ENCODE measurements at places on chromosomes 2 and 18.
A peak's percentile ranks its signal among the peaks of the same experiment; 100 is the strongest.

- peak; percentile 78 for DNase-seq
Measured at GRCh38 chr2:11829324-11829946, 83.0 kb downstream of the LPIN1 start.

DNA sequence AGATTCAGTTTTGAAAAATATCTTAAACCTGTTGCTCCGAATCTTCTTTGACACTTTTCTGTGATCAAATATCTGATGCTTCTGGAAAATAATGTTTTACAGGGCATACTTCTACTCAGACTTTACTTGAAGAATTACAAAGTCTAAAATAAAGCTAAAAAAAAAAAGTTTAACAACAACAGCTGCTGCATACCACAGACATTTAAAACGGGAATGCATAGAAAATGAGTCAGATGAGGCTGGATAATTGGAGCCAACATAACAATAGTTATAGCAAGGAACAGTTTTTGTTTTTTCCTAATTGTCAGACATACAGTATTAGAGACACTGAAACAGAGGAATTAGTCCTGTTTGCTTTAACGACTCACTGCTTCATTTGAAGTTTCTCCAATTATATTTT lies 1090.2 kb downstream of the SUCLG1 start:
- no peak for DNase-seq

GRCh38 chr2:52931660-52932059 lies 835.9 kb upstream of the CHAC2 start:
- no peak for DNase-seq

GRCh38 chr2:136384531-136385303 lies 266.8 kb upstream of the CXCR4 start:
- peak; percentile 72 for DNase-seq

DNA sequence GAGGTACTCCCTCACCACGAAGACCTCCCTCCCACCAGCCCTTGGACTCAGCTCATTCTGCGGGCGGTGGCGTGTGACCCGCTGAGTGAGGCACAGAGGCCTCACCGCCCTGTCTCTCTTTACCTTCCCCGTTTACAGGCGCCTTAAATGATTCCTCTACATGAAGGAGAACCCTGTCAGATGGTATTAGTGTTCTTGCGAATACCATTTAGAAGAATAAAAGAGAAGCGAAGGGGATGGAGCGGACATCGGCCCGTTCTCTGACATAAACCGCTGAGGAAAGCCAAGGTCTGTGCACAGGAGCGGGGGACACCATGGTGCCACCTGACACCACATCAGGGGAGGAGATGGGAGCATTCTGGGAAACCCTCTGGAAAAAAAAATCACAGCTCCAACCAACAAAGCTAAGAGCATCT lies 179.8 kb downstream of the HDAC4 start:
- no peak for DNase-seq

DNA sequence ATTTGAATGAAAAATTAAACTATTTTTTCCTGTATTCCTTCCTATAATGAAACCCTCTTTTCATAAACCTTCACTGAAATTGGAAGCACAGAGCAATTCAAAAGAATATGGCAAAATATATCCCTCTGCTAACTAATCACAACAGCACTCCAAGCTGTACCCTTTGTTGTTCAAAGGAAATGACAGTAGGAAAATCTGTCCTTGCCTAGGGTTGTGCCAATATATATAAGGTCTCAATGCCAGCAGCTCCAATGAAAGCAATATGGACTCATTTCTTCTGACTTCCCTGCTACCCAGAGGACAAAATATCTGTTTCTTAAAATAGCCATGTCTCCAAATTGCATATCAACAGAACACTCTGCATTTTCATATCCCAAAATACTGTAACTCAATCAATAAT lies 373.9 kb upstream of the MC4R start:
- DNase-seq, result peak; percentile 26

DNA sequence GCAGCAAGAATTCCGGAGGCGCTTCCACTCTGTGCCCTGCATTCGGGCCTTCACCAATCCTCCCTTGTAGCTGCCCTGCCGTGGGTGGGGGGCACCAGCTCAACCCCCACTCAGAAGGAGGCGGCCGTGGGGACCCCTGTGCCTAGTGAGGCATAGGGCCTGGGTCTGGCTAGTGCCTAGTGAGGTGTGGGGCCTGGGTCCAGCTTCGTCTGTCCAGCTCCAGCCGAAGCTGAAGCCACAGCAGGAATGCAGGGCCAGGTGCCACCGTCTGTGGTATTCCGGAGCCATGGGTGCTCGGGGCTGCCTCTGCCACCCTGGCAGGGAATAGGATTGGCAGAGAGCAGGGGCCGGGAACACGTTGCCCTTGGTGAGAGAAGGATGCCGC lies 12.3 kb downstream of the ODC1 start:
- no peak for DNase-seq

- DNase-seq, result peak; percentile 89
Measured at GRCh38 chr2:26008851-26009566, 24.9 kb upstream of the RAB10 start.

GRCh38 chr2:52383541-52383940 lies 1351.6 kb upstream of the NRXN1 start:
- DNase-seq, result no peak

GRCh38 chr2:212595036-212595654 lies 56.5 kb upstream of the ERBB4 start:
- peak; percentile 24 for DNase-seq

GRCh38 chr2:222364285-222364895 lies 60.0 kb upstream of the SGPP2 start:
- DNase-seq, result no peak

GRCh38 chr2:209425471-209426071 lies 1.7 kb downstream of the MAP2 start:
- DNase-seq, result peak; percentile 79

- DNase-seq, result no peak
Measured at GRCh38 chr2:38290332-38290731, 86.7 kb downstream of the ATL2 start.

DNA sequence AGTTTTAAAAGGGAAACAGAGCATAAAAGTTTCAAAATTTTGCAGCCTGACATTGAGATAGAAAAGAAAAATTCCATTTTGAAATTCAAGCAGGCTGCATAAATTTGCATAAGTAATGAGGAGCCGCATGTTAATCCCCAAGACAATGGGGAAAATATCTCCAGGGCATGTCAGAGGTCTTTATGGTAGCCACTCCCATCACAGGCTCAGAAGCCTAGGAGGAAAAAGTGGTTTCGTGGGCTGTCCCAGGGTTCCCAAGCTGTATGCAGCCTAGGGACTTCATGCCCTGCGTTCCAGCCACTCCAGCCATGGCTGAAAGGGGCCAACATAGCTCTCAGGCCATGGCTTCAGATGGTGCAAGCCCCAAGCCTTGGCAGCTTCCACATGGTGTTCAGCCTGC lies 108.8 kb downstream of the SLC4A10 start:
- DNase-seq, result no peak

DNA sequence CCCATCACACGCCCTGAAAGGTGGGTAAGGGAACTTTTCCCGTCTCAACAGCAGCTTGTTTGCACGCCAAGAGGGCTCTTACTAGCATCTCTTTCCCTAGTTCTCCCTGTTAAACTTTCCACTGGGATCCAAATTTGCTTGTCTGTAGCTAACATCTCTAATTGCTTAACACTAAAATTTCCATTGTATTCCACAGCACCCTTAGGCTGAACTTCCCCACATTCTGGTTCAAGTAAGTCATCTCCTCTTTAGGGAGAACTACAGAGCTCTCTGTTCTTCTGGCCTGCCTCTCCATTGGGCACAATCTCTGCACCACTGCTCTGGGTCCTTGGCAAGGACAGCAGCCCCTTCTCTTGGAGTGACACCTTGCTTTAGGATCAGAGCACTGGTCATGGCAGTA lies 24.0 kb downstream of the UNC50 start:
- no peak for DNase-seq

DNA sequence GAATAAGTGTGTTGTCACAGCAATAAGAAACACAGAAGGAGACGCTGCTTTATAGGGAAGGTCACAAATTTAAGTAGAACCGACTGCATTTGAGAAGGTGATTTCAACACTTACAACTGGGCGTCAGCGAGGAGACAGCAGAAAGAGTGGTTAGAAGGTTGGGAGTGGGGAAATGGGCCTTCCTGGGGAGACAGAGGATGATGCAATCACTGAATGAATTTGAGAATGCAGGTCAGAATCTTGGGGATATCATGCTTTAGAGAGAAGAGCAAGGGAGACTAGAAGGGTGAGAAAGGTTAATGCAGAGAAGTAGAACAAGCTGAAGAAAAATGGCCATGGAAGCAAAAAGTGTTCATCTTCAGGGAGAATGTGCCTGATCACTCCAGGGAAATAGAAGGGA lies 616.1 kb upstream of the FAM98A start:
- no peak for DNase-seq

- DNase-seq, result no peak
Measured at GRCh38 chr2:98880266-98881152, 55.5 kb downstream of the CRACDL start.

DNA sequence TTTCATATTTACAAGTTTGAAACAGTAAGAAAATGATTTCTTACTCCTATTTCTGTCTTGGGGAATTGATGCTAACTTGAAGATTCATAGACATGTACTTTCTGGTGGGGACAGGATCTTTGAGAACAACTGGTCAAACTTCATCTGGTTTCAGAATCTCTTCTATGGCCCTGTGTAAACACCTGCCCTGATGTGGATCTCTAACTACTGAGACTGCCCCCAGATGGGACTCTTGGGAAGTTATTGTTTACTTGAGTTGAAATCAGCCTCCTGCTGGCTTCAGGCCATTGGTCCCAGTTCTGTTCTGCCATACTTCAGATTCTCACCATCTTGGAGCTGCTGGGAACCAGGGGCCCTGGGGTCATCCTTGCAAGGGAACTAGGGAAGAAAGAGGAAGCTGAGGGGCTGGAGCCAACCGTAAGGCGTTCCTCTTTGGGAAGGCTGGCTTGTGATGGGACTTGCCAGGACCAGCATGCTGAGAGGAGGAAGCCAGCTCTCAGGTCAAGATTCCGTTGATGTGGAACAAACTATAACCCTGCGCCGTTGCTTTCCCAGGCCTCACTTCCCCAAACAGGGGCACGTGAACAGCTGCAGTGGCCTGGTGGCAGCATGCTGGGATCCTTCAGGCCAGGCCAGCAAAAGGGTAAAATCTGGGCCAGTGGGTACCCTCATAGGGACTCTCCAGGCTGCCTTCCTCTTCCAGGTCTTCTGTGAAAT lies 135.5 kb upstream of the CXCR4 start:
- peak; percentile 65 for DNase-seq

DNA sequence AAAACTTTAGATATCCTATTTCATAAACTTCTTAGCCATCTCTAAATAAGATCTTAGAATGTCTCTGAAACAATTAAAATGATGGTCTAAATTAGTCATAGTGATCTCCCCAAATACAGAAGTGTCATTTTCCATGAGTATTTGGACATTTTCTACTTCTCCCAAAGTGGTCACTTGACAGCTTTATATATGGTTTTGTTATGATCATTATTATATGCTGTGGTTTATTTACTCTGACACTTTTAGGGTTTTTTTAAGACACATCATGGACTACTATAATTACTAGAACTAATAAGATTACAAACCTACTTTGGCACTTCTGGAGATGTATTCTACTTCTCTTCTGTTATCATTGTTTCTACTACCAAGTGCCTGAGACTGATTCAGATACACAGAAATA lies 47.1 kb downstream of the SLC25A12 start:
- no peak for DNase-seq

GRCh38 chr18:3388980-3389379 lies 61.0 kb upstream of the TGIF1 start:
- DNase-seq, result no peak

- DNase-seq, result no peak
Measured at GRCh38 chr18:14925281-14925709, 177.3 kb downstream of the ANKRD30B start.

GRCh38 chr18:44564922-44565321 lies 115.8 kb upstream of the SETBP1 start:
- DNase-seq, result no peak

- no peak for DNase-seq
Measured at GRCh38 chr2:176758426-176758825, 454.2 kb upstream of the HNRNPA3 start.

- DNase-seq, result no peak
Measured at GRCh38 chr2:15965564-15966019, 25.2 kb downstream of the MYCN start.

- no peak for DNase-seq
Measured at GRCh38 chr2:14700753-14701152, 68.2 kb downstream of the LRATD1 start.

GRCh38 chr18:56285387-56286065 lies 352.9 kb downstream of the TXNL1 start:
- no peak for DNase-seq

DNA sequence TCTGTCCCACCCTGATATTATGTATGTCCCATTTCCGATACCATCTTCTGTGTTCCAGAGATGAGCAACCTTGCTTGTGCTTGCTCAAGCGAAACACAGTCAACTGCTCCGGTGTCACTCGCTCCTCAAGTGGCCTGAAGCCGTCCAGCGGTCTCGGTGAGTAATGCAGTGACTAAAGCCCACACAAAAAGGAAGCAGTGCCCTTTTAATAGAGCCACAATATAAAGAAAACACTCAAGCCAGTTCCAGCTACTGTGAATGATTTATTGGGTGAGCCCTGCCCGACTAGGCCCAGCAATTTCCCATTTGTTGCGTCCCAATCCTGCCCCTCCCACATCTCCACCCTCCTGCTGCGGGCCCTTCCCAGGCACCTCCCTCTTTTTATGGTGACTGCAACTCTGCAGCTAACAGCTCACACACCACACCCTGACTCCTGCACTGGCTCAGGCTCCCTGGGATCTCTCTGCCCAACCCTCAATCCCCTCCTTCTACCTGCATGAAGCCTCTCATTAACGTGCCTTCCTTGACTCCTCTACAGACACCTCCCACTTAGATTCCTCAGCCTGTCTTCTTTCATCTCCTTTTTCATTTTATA lies 44.2 kb upstream of the DSC1 start:
- DNase-seq, result no peak

GRCh38 chr2:68834737-68835376 lies 36.3 kb downstream of the BMP10 start:
- DNase-seq, result peak; percentile 47

- DNase-seq, result no peak
Measured at GRCh38 chr2:71720596-71721361, 267.4 kb downstream of the DYSF start.

GRCh38 chr18:62368100-62368499 lies 43.0 kb downstream of the TNFRSF11A start:
- DNase-seq, result no peak

GRCh38 chr2:239355139-239355538 lies 45.7 kb downstream of the HDAC4 start:
- DNase-seq, result no peak

DNA sequence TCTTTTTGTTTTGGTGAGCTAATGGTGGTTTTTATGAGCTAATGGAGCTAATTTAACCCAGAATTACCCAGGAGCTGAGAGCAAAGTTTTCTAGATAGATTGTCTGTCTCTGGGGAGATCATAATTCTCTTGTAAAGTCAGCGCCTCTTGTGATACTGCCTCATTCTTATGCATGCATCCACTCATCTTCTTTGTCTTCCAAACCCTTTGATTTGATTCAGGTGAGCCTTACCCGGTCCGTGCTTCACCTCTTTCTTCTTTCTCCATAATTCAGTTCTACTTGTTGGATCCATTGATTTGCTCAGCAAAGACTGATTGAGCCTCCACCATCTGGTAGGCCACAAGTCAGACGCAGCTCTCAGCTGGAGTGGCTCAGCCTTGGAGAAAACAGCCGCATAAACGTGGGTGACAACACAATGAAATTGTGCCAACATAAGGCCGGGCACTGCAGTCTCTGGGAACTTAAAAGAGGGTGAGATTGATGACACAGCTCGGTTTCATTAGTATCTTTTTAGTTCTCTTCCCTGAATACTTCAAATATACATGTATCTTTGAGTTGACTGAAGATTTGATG lies 158.5 kb upstream of the SH3BP4 start:
- no peak for DNase-seq

GRCh38 chr2:58620093-58620492 lies 379.0 kb upstream of the FANCL start:
- DNase-seq, result no peak

- no peak for DNase-seq
Measured at GRCh38 chr2:229784791-229785190, 70.4 kb upstream of the DNER start.

Measured in pons (tissue), 1 donor.